ENCODE measurements at places on chromosomes 16 and 17.

- no peak for DNase-seq
Measured at GRCh38 chr16:2784358-2785100, 2.8 kb downstream of the PRSS33 start.

DNA sequence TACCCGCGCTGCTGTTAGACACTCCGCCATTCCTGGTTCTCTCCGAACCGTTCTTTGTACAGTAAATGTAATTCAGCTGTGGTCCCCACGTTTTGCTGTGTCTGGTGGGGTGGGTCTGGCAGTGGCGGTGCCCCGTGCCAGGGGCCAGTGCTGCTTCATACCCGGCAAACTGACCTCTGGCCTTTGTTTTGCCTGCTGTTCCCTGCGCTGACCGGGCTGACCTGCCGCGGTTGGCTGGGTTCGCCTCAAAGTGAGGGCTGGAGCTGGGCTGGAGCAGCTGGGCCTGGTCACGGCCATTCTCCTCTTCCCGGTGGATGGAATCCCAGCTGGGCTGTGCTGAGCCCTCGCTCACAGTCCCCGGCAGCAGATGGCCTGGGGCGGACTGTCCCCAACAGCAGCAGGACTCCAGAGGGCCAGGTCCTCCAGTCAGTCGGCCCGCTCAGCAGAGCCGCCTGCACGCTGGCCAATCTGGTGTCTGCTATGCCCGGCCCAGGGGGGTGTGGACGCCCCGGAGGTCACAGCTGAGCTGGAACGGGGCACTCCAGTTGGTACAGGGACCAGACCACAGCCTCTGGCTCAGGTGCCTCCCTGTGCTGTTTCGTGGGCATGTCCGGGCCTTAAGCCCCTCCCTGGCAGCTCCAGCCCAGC, 1.5 kb upstream of the WFIKKN1 start:
- no peak for DNase-seq

DNA sequence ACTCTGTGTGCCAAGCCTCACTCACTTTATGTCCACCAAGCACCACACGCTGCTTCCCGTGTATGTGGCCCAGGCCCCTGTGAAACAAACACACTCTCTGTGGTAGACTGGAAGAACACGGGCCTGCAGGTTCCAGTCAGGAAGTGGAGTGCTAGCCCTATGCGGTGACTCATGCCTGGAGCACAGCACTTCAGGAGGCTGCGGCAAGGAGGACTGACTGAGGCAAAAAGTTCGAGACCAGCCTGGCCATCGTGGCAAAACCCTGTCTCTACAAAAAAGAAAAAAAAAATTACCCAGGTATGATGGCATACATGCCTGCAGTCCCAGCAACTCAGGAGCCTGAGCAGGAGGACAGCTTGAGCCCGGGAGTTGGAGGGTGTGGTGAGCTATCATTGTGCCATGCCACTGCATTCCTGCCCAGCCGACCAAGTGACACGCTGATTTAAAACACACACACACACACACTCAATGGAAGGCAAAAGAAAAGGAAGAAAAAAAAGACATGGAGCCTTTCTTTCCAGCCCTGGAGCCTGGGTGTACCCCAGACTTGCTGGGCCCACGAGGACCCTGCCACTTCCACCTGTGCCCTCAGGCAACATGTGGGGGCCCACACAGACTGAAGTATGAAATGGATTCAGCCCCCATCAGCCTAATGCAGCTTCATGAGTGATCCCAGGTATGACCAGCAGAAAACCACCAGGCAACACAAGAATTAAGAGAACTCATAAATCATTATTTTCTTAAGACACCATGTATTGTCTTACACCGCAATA, 126.6 kb downstream of the ANKRD11 start:
- peak; percentile 66 for DNase-seq

- DNase-seq = no peak
Measured at GRCh38 chr16:82460766-82461165, 166.0 kb upstream of the CDH13 start.

- DNase-seq = no peak
Measured at GRCh38 chr17:60383379-60383778, 8.6 kb downstream of the USP32 start.

DNA sequence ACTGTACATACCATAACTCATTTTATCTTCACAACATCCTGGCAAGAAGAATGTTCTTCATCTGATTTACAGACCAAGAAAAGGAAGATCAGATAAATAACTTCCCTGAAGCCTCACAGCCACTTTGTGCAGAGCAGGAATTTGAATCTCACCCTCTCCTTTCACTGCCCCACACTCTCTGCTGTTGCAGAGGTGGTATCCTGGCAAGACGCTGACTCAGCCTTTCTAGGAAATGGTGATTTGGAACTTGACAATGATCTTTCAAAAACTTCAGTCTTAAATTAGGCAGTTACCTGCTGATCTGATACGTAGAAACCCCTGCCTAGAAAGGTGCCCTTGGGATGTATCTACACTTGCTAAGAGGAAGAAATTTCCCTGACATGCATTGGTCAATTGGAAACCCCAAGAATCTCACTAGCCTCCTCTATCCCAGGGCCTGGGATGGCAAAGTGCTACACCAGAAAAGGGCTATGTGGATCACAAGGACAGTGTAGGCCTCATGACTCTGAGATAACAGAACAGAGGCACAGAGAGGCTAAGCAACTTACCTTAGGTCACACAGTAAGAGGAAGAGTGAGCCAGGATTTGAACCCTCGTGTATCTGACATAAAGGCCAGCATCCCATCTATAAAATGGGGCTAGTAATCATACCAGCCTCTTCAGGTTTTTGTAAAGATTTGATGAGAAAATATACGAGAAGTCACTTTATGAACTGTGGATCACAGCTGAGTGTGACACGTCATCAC, 17.9 kb downstream of the FBXO39 start:
- no peak for DNase-seq

DNA sequence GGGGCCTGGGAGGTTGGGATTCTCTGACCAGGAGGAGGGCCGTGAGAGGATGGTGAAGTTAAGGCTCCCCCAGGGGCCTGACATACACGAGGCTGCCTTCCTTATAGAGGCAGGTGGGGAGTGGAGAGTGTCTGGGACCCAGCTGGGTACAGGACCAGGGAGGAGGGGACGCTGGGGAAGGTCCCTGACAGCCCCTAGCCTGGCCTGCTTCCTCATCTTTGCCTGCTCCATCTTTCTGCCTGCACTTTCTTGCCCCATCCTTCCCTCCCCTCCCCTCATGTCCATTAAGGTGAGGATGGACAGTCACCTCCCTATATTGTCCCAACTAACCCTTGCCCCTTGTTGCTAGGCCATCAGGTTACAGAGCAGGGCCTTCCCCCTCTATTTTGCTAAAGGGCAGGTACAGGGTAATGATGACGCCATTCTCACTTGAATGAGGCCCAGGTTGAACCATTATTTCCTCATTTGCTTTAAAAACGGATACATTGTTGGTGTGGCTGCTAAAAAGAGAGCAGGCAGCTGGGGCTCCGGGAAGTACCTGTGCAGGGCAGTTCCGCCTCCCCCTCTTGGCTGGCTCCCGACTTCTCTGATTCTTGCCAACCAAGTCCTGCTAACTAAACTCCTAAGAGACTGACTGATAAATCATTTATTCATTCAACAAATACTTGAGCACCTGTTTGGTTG, 1.3 kb downstream of the C17orf99 start:
- DNase-seq = no peak

GRCh38 chr16:17347624-17348023, 123.1 kb downstream of the XYLT1 start:
- DNase-seq = no peak

- DNase-seq = peak; percentile 67
Measured at GRCh38 chr17:78599419-78599818, 22.2 kb upstream of the DNAH17 start.

DNA sequence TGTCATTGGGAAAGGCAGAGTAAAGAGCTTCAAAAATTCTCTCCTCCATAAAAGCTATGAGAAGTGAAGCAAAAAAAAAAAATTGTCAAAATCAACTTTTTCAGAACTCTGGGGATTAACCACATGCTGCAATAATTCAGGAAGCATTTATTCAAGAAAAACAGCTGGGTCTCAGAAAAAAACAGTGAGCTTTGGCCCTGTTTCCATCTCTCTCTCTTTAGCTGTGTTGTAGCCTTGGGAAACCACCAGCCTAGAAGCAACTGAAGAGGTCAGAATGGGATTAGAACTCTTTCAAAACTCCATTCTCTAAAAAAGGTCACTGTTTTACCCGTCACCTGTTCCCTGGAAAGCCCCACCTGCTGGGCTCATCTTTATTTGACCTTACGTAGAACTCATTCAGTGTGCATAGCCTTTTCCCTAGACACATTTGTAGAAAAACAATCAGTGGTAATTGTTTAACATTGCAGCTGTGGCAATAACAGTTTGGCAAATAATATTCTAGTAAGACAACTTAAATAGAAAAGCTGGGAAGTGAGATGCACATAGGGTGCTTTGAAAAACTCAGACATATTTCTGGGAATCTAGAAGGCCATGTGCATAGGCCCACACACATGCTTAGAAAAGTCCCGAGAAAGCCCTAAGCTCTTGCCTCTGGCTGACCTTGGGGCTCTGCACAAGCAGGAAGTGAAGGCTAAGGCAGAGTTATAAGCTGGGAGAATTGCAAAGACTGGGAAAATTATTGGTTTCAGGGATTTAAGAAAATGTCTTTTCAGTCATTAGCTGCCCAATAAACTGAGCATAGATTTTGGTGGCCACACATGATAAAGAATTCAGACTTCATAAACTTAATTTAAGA, 18.0 kb downstream of the SLC5A11 start:
- DNase-seq = no peak

DNA sequence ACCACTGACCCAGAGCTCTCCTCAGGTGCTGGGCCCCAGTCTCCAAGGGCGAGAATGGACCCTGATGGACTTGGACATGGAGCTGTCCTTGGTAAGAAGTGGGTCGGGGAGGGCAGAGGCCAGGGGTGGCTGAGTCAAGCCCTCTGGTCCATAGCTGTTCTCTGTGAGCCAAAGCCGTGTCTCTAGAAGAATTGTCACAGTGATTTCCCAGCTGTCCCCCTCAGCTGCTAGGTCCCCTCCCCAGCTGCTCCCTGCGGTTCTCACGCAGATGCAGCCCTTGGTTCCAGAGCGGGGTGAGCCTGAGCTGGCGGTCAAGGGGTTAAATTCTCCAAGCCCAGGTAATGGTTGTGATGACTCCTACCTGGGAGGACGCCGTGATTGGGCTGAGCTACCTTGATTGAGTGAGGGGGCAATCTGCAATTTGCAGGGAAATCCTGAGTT, 1.3 kb upstream of the NOL3 start:
- no peak for DNase-seq

DNA sequence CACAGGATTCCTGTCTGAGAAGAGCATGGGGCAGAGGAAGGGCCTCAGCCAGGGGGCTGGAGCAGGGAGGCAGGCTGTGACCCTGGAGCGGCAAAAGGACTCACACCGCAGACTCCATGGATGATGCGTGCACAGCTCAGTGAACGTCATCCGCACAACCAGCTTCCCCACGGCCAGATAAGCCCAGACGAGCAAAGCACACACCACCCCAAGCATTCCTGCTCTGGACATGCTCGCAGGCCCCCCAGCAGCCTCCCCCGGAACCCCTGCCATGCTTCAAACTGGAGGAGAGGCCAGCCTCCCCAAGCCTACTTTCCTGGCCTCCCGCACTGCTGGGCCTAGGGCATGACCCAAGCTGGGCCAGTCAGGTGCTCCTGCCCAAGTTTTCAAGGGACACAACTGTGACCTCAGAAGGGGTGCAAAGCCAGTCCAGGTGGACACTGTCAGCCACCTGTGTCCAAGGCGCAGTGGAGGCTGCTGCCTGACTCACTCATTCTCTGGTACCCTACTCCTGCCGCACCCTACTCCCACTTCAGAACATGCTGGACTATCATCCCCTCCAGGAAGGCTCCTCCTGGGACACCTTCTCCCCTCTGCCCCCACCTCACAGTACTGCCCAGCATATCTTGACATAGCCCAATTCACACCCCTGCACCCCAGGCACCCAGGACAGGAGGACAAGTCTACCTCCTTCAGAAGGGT, 4.8 kb downstream of the BCAR1 start:
- DNase-seq = peak; percentile 32

DNA sequence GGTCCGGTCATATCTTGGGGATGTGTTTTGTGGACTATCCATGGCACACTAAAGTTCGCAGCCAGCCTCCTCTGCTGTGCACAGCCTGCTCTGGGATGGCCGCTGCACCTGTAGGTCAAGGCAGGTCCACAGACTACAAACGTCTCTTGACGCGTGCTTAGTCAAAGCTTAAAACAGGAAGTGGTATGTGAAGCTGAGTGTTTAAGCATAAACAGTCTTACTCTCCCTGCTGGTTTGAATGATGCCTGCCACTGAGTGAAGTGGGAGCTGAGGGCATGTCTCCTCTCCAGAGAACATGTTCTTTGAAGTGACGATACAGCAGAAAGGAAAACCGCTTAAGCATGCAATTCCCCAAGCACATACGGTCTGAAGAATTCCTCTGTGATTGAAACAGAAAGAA, 365.6 kb downstream of the SLC39A11 start:
- peak; percentile 31 for DNase-seq

DNA sequence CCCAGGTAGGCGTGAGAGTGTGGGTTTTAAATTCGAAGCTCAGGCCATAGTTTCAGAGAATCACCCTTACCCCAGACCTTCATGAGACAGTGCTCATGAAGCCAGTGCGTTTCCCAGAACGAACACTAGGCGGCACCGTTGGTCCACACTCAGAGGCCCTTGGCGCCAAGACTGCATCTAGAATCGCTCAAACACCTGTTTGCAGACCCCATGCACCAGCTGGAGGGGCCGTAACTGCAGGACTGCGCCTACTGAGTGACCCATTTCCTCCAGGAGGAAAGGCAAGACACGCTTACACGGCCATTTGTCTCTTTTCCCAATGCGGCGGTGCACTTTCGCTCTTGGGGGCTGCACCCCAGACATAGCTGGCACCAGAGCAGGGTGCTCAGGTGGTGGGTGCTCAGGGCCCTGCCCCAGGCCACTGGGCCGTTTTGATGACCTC, 34.0 kb downstream of the ADGRG5 start:
- peak; percentile 51 for DNase-seq

GRCh38 chr16:12330946-12331345, 354.4 kb downstream of the SNX29 start:
- no peak for DNase-seq

- DNase-seq = peak; percentile 27
Measured at GRCh38 chr17:58285422-58285810, 4.7 kb upstream of the MPO start.

GRCh38 chr16:82832821-82833220, 206.1 kb downstream of the CDH13 start:
- DNase-seq = peak; percentile 94

DNA sequence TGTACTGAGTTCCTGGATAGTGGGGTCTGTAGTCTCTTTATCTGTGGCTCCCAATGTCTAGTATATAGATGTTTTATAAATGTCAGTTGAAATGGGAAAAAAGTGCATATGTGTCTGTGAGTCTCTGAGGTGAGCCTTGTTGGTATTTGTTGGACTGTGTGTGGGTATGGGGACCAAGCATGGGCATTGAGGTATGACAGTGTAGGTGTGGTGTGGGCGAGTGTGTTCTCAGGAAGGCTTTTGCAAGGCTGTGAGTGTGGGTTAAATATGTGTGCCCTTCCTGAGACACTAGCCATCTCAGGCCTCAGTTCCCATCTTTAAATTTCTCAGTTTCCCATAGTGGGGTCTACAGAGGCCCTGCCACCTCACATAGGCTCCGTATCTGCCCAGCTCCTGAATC, 440.2 kb upstream of the CCL2 start:
- no peak for DNase-seq
